ENCODE measurements at places on chromosomes 1 and 21.

GRCh38 chr1:36963006-36963405 is 71.3 kb downstream of the GRIK3 start:
- no peak for DNase-seq

GRCh38 chr1:201543871-201544642 is 5.1 kb downstream of the NAV1 start:
- no peak for DNase-seq

DNA sequence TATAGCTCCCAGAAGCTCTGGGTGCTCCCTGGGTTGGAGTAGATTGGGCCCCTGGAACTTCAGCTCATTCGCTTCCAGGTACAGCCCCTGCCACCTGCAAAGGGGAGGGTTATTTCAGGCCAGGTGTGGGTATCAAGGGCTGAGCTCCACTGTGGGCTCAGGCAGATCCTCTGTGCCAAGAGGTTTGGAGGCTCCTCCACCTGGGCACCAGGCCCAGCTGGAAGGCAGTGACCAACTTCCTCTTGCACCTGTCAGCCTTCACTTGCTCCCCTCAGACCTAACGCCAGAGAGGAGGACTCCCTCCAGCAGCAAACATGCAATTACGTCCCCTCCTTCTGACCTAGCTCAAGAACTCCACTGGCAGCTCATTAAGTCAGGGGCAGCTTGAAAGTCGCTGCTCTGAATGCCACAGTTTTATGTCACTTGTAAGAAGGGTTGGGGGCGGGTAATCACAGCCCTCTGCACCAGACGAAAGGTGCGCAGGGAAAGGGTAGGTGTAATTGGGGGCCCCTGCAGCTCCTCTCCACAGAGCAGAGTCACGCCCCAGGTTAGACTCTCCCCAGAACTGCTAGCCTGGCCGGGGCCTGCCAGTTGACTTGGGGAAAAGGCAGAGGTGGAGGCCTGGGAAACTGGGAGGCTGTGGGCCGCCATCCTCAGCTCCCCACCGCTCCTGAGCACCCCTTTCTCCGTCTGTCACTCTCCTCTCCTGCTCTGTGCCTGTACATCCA is 125.0 kb upstream of the TMPRSS2 start:
- no peak for DNase-seq

- DNase-seq: no peak
Measured at GRCh38 chr1:56571448-56571847, 7.9 kb downstream of the PLPP3 start.

DNA sequence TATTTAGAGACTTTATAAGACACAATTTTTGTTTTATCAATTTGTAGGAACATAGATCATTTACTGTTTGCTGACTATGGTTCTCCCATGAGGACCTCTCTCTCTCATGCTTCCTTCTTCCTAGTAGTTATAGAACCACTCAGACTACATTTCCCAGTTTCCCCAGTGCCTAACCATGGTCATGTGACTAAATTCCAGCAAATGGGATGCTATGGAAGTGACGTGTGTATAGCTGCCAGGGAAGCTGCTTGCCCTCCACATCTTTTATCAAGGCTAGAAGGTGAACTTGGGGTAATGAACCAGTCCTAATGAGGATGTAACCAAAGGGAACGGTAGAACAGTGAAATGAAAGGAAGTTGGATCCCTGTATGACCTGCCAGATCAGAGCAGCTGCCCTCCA is 184.0 kb downstream of the MIS18A start:
- no peak for DNase-seq

GRCh38 chr1:199218533-199218932 is 579.7 kb downstream of the PTPRC start:
- DNase-seq: no peak

DNA sequence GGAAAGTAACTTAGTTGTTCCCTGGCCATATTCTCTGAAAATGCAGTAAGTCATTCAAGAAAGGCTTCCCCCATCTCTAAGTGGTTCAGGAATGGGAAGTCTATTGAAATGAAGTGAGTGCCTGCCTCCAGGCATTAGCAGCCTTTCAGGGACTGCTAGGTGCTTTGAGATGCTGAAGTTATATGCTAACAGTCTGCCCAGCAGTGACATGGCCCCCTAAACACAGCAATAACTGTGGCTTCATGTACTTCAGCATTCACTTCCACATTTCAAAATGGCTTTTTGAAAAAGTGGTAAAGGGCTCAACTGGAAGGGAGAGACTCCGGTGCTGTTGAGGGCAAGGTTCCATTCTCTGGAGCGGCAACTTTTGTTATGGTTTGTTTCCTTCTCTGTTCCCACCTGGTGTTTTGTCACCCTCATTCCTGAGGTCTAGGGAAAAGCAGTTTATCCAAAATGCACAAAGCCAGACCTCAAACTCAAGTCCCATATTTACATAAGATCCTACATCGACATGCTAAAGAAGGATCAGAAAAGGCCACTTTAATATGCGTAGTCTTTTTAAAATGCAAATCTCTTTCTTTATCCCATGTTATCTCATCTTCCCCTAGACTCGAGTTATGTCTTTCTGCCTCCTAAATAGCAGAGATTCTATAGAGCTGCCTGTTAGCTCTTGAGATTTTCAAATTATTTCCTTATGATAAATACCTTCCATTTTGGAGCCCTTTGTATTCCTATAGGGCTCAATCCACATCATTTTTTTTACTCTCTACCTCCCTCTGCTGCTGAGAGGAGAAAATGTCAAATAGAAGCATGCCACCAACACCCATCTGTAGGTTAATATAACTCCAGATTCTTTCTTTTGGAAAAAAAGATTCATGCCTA is 34.2 kb upstream of the LRRC8C start:
- no peak for DNase-seq

DNA sequence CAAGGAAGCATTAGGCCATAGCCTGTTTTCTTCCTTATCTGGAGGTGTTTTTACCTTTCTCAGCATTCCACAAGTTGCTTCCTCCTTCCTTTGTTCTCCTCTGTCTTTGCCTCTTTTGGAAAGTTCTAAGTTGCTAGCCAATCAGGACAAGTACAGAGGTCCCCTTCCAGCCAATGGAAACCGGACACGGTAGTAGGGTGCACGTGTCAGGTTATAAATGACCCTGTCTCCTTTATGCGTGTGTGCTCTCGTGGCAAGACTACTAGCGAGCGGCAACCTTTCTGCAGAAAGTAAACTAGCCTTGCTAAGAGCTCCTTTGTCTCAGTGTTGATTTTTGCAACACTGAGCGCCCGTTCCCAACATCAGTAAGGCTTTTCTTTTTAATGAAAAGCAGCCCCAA is 1.5 kb upstream of the ACADM start:
- no peak for DNase-seq

GRCh38 chr1:215667761-215668160 is 100.7 kb downstream of the KCTD3 start:
- DNase-seq: no peak

- no peak for DNase-seq
Measured at GRCh38 chr1:37764414-37764825, 500 bp downstream of the EPHA10 start.

- no peak for DNase-seq
Measured at GRCh38 chr1:194298007-194298598, 1111.7 kb upstream of the B3GALT2 start.

Data from activated naive CD8-positive, alpha-beta T cell treated with anti-CD3 and anti-CD28 coated beads, Interleukin-2, amount 50 U/mL, for 16 hours (primary cell).